ENCODE measurements at places on chromosomes 3 and 15. TPM values are rescaled to one million over a fixed set of nuclear protein-coding genes. Genes with fewer than 3 reads are reported as not detected.
A peak's percentile ranks its signal among the peaks of the same experiment; 100 is the strongest.

GRCh38 chr3:63674586-63674985 is 22.1 kb downstream of the SNTN start:
- DNase-seq = no peak

LIPH gene
- polyA plus RNA-seq = 3.7 TPM

- no peak for DNase-seq
Measured at GRCh38 chr3:127373441-127374085, 85.7 kb upstream of the PRR20G start.

EDEM1 gene
- 25.0 TPM for polyA plus RNA-seq

DNA sequence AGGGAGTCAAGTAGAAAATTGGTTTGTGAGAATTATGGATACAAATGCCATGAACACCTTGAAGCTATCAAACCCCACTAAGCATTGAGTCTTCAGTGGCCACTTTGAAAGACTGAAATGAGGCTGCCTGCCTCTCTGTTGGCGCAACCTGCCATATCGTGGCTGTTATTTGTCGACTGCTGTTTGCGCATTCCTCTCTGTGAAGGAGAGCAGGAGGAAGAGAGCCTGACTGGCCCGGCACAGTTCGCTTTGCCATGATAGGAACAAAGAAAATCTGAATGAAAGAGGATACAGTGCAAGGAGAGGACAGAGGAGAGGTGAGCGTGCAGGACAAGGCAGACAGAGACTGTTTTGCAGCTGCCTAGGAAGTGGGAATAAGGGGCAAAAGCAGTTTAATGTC is 289.4 kb downstream of the RYR3 start:
- no peak for DNase-seq

SLC12A1 gene
- polyA plus RNA-seq = 0.84 TPM

SAXO2 gene
- polyA plus RNA-seq = 6.6 TPM

DNA sequence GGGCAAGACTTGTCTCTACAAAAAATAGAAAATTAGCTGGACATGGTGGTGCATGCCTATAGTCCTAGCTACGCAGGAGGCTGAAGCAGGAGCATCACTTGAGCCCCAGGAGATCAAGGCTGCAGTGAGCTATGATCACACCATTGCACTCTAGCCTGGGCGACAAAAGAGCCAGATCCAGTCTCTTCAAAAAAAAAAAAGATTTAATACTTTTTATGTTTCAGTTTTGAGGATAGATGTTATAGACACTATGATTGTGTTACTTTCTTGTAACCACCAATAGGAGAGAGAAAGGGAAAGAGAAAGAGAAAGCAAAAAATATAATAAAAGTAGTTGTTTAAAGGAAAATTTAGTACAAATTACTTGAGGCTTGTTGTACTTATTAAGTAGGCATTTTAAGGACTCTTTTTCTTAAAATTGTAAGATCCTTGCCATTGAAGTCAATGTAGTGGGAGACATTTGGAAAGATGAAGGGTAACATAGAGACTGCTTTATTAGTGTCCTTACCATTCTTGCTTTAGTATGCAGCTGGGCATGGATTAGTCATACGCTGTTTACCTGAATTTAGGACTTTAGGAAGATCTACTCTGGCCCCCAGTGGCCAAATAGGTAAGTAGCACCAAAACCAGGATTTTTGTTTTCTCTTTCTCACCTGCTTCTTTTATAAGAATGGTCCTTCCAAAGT is 35.1 kb upstream of the ZDHHC23 start:
- no peak for DNase-seq

- DNase-seq = peak; percentile 44
Measured at GRCh38 chr15:64532521-64533315, 72.3 kb downstream of the ZNF609 start.

- no peak for DNase-seq
Measured at GRCh38 chr15:90141646-90142045, 39.4 kb upstream of the IDH2 start.

- no peak for DNase-seq
Measured at GRCh38 chr15:60313906-60314305, 83.9 kb downstream of the ANXA2 start.

DNA sequence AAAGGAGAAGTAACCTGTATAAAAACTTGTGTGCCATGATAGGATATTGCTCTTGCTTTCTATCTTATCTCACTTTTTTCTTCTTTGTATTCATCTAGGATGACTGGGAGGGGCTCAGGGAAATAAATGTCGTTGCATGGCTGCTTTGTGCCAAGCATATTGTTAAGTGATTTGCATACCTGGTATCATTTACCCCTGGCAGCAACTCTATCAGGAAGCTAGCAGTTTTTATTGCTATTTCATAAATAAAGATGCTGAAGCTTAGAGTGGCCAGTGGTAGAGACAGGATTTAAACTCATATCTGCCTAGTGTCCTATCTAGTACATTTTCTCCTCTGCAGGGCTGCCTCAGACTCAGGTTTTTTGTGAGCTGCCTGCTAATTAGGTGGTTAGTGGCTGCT is 253.3 kb downstream of the PTPRG start:
- DNase-seq = no peak

CYP19A1 gene
- polyA plus RNA-seq = not detected

- peak; percentile 94 for DNase-seq
Measured at GRCh38 chr3:127547761-127548605, 42.5 kb downstream of the TPRA1 start.

PRKAR2A gene
- 33.5 TPM for polyA plus RNA-seq

SCAANT1 gene
- not detected for polyA plus RNA-seq

GRCh38 chr3:52128118-52128683 is 26.0 kb downstream of the POC1A start:
- DNase-seq = no peak

DNA sequence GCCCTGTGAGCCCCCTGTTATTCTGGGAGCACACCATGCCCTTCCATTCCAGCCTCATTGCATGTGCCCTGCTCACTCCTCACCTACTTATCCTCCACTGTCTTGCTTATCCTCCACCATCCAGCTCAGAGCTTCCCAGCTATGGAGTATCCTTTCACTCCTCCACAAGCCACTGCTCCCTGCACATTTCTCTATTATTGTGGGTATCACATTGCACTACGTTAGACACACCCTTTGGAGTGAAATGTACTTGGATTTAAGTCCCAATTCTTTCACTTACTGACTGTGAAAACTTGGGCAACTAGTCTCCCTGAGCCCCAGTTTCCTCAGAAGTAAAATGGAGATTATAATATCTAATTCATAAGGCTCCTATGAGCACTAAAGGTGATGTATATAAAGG is 4.3 kb downstream of the MASP1 start:
- no peak for DNase-seq

DNA sequence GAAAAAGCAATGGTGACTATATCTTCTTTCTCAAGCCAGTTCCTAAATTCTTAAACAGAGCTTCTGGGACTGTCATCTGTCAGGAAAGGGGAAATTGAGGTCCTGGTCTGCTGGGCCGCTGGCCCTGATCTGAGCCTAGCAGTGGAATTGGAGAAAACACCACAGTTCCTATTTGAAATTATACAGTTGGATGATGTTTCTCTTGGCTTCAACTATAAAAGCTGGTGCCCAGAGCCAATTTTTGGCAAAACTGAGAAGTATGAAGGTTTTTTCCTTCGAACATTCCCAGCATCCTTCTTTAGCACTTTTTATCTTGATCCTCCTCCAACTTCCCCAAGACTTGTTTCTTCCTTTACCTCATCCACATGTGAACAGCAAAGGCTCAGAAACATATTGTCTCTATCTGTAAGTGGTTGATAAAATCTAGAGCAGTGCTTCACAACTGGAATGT is 83.9 kb downstream of the CD47 start:
- no peak for DNase-seq

GRCh38 chr3:50520849-50521248 is 17.4 kb upstream of the CACNA2D2 start:
- DNase-seq = no peak

DNA sequence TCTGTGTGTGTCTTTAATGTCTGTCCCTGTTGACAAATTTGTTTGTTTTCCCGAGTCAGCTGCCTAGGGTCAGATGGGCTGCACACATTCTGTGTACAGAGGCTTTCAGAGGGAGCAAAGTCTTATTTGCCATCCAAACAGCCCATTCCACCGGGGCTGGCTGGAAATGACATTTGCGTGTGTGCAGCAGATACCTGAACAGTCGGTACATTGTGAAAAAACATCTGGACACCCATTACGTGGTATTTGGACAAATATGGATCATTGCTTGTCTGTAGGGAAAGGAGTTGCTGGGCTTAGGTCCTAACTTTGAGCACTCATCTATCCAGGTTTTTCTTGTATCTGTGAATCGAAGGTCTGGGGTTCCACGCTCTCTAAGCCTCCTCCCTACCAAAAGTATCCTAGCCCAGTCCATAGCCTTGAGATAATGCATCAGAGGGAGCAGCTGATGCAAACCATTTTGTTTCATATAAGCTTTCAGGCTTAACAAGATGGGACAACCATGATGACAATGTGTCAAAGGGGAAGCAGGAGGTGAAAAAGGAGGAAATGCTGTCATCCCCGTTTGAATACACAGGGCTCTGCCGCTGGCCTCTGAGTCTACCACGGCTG is 22.2 kb upstream of the CMTM8 start:
- no peak for DNase-seq

DNA sequence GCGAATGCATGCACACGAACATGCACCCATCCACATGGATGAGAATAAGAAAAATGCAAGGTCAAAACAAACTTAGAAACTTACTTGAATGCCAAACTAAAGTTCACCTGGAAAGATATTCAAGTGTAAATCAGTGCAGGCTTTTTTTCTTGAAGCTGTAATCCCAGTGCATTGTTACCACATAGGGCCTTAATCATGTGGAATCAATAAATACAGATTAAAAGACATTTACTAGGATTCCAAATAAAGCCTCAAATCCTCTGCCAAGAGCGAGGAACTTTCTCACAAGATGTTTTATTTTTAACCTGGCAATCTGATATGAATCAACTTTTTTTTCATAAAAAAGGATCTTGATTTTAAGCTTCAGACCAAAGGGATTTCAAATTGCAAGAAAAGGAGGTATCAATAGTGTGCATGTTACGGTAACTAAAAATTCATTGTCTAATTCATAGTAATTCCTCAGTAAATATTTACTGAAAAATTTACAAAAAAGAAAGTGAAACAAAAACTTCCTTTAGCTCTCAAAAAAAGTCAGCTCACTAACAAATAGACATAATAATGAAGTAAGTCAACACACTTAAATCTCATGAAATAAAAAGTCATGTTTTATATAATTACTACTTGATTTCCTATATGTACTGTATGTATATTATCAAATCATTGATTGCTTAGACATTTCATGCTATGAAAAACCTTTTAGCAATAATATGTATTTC is 978.6 kb downstream of the PLOD2 start:
- no peak for DNase-seq

DNA sequence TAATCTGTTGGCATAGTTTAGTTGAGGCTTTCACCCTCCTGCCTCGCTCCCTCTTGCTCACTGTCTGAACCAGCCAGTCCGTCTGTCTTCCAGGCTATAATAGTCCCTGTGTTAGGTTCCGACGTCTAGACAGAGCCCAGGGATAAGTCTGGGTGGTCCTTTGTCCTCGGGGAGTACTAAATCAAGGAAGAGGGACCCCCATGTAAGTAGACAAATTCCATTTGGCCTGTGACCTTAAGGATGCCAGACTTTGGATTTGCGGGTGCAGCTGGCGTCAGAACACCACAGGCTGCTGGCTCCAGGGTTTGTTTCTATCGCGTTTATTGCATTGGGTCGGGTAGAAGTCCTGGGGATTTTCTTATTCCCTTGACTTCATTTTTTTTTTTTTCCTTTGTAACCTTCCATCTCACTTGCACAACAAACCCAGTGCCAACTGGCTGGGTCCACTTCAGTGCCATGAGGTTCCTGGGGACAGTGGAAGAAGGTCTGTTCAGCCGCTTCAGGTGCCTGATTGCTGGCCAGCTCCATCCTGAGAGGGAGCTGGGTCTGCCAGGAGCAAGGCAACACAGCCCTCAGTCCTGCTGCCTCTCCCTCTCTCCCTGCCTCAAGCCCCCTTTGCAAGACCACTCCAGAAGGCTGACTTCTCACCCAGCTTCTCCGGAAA is 95.4 kb upstream of the KLHL25 start:
- no peak for DNase-seq

SLC6A11 gene
- not detected for polyA plus RNA-seq

SLC15A2 gene
- 17.8 TPM for polyA plus RNA-seq

- no peak for DNase-seq
Measured at GRCh38 chr3:151216641-151217607, 13.9 kb upstream of the GPR171 start.

GRCh38 chr3:10996345-10997013 is 3.9 kb downstream of the SLC6A1 start:
- no peak for DNase-seq

DNA sequence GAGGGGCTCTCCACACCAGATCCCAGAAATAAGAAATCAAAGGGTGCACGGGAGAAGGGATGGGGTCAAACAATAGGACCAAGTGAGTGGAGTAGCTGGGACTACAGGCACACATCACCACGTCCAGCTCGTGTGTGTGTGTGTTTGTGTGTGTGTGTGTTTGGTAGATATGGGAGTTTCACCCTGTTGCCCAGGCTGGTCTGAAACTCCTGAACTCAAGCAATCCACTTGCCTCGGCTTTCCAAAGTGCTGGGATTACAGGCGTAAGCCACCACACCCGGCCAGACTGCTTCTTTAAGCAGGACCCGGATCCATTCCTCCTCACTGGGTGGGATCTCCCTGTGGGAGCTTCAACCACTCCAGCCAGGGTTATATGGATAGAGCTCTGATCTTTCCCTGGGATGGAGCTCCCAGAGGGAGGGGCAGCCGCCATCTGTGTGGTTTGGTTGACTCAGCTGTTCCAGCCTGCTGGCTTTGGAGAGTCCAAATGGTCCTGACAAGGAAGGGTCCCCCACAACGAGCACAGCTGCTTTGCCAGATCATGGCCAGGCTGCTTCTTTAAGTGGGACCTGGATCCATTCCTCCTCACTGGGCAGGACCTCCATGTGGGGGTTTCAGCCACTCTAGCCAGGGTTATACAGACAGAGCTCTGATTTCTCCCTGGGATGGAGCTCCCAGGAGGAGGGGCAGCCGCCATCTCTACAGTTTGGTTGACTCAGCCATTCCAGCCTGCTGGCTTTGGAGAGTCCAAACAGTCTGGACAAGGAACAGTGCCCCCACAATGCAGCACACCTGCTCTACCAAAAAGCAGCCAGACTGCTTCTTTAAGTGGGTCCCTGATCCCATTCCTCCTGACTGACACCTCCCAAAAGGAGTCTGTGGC is 9.1 kb upstream of the AVEN start:
- DNase-seq = no peak

GRCh38 chr3:173003471-173003870 is 137.6 kb downstream of the SPATA16 start:
- DNase-seq = no peak
